ENCODE measurements at places on chromosomes 13 and 19.

GRCh38 chr19:44525721-44526430, 3.6 kb downstream of the CEACAM20 start:
- DNase-seq = no peak

DNA sequence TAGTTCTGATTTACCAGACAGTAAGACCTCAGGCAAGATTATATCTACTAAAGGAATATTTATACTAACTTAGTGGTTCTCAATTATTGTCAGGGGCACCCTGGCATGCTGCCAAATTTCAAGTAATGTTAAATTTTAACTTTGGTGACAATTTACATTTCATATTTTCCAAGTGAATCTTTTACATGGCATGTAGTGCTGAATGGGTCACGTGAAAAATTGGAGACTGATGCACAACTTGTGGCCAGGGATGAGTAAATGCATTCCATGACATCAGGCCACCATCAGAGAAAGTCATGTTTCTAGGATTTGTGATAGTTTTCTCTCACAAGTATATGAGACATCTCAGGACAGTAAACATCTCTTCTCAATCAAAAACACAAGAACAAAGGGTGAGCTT, 202.6 kb upstream of the SOX21 start:
- no peak for DNase-seq

DNA sequence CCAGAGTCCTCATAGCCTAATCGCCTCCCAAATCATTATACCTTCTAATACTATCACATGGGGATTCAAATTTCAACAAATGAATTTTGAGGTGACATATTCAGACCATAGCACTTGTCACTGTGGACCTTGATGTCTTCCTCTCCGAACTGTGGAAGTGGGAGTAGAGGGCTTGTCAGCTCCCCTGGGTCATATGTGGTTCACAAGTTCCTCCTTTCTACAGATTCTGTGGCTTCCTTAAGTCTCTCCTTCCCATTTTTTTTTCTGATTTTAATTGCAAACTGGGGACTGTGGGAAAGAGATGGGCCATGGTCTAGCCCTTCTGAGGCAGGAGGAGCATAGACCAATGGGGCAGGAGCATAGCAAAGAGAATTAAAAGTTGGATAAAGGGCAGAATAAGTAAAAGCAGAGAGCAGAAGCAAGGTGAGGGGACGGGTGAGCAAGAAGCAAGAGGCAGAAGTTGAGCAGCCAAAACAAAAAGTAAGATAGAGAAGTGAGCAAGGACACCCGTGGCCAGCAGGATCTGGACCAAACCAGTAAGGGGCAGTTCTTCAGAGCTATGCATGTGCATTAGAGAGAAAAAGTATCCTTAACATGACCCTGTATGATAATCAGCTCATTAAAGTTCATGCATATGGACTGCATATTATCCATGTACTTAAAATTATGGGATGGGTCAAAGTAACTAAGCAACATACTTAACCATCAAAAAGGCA, 2.6 kb upstream of the SIGLEC7 start:
- no peak for DNase-seq

- peak; percentile 67 for DNase-seq
Observed at GRCh38 chr13:74210693-74211393, 76.6 kb upstream of the KLF12 start.

DNA sequence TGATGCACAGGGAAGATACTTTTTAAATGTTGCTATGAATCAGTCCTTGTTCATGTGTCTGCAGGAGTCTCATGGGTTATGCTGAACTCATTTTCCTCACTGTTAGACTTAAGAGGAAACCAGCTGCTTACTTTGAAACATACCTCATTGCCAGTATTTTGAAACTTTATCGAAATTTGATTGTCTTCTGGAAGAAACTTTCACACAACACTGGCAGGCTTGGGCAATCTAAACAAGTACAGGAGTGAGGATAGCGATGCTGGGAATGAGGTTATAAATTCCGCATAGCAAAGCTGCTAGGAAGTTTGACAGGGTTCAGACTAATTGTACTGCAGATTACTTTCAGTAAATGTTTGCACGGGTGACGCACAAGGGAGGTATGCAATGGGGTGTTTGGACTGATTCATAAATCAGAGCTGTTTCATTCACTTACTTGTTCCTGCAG, 245.7 kb downstream of the DNAJC15 start:
- peak; percentile 1 for DNase-seq

DNA sequence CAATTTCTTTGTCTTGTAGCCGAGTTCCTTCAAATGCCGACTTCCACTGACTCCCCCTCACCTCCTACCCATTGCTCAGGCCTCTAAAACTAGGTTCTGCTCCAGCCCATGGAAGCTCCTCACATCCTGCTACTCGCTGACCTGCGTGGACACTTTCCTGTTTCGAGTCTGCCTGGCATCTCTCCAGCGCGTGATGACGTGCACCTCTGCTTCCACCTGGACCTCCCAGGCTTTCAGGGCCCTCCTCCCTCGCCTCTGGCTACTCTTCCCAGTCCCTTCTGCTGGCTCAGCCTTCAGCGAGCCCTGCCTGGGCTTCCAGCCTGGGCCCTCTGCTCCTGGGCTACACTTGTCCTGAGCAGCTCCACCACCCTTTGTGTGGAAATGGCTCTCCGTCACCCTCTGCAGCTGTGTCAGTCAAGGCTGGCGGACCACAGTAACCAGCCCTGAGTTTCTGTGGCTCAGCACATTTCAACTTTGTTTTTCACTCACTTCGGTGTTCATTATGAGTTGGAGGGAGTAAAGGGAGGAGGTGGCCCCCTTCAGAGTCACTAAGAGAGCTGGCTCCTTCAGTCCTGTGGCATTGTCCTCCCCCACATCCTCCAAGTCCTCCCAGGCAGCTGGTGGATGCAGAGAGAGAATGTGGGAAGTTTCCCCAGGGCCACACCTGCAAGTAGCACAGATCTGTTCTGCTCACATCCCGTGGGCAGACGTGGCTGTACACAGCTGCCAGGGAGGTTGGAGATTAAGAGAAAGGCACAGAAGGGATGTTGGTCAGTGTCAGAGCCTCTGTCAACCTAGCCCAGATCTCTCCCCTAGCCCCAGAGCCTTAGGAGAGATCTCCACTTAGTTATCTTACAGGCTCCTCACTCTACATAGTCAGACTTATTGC, 49.4 kb downstream of the SERP2 start:
- DNase-seq = peak; percentile 27

- DNase-seq = no peak
Observed at GRCh38 chr13:54415753-54416366, 1387.2 kb downstream of the OLFM4 start.

DNA sequence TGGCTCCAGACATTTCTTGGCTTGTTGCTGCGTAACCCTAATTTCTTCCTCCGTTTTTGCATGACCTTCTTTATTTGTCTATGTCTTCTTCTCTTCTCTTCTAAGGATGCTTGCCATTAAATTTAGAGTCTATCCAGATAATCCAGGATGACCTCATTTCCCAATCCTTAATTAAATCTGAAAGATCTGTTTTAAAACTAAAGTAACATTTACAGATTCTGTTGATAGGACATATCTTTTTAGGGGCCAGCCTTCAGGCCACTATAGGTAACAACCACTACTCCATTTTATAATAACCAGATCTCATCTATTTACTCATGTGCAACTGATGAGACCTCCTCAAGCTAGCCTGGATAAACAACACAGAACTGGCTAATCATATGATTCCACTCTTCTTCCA, 490.5 kb upstream of the SLC10A2 start:
- DNase-seq = no peak

- DNase-seq = no peak
Observed at GRCh38 chr19:48342841-48343540, 17.6 kb downstream of the EMP3 start.

DNA sequence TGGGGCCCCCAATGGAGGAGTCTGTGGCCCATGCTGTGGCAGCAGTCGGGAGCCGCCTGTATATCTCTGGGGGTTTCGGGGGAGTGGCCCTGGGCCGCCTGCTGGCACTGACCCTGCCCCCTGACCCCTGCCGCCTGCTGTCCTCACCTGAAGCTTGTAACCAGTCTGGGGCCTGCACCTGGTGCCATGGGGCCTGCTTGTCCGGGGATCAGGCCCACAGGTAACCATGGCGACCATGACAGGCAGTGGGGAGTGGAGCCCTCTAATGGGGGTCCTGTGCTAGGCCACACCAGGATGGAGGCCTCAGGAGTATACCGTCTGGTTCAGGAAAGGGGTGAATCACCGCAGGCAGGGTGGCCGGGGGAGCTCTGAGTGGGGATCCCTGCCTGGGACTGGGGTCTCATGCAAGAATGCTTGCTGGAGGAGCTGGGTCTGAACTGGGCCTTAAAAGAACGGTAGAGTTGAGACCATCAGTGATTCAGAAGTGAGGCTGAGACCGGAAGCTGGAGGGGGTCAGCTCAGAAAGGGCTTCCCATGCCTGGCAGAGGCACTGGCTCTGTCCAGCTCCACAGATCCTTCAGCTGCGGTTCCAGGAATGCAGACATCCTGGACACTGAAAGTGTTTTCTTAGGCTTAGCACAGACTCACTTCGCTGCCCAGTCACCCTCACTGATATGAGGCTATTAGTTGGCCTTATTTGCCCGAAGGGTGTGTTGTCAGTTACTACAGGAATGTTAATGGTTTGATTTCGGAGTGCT, 29.1 kb downstream of the CNFN start:
- no peak for DNase-seq

All from kidney capillary endothelial cell (primary cell).